ENCODE measurements at places on chromosomes 2 and 18.

DNA sequence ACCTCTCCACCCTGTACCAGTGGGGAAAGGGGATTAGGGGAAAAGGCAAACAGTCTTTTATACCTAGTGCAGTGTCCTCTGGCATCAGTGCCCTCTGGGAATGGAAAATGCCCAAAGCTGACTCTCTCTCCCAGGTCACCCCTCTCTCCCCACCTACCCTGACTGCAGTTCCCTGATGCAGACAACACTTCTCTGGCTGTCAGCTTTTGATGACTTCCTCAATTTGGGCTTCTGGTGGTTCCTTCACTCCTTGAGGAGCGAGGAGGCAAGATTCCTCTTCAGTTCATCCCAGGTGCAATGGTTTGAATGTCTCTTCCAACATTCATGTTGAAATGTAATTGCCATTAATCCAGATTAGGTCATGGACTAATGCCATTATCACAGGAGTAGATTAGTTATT lies 19.7 kb upstream of the PPM1B start:
- no peak for DNase-seq

- DNase-seq = no peak
Measured at GRCh38 chr18:7678389-7678788, 111.3 kb downstream of the PTPRM start.

DNA sequence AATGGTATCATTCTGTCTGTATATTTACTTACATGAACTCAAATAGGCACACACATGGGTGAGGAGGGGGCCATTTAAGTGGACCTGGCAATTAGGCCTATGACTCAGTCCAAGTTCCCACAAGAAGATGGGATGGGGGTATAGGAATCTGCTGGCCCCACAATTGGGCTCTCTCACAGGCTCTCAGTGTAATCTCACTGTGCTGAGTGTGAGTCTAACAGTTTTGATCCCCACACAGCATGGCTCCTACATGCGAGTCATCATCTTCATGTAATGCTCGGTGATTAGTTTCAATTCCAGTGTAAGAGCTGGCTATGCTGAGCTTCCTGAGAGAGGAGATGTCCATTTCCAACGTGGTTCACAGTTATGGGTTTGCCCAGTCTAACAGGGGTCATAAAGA lies 114.0 kb downstream of the GATA6 start:
- no peak for DNase-seq

- no peak for DNase-seq
Measured at GRCh38 chr18:10264260-10264659, 190.2 kb upstream of the APCDD1 start.

DNA sequence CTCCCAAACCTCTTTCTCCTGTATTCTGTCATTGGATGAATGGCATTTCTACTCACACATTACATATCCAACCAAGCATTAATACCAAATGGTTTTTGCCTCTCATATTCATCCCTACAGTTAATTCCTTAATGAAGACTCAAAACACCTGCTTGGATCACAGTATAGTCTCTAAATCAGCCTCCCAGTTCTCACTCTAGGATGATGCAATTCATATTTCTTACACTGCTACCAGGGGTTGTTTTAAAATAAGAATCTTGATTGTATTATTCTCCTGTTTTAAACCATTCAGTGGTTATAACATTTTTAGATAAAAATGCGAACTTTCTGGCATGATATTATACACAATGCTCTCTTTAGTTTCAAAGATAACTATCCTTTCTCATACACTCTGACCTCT lies 281.4 kb upstream of the ZEB2 start:
- DNase-seq = no peak

- DNase-seq = no peak
Measured at GRCh38 chr2:239469106-239469960, 68.5 kb upstream of the HDAC4 start.

GRCh38 chr2:11988691-11989353 lies 242.4 kb downstream of the LPIN1 start:
- DNase-seq = no peak

DNA sequence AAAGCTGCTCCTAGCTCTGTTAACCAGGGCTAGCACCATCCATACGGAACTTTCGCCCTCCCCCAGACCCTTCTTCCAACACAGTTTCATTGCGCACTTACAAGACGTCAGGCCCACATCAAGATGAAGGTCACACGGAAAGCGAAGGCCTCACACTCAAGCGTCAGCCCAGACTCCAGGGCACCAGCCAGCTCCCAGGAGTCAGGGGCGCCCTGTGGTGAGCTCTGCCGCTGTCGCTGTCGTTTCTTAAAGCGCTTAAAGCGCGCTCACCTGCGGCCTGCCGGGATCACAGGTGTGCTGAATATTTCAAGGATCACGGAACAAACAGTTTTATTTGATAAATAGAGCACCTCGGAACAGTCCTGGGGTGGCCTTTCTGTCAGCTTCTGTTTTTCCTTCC lies 163.1 kb downstream of the CDH20 start:
- no peak for DNase-seq

GRCh38 chr2:82120115-82120514 lies 1815.6 kb upstream of the LRRTM1 start:
- DNase-seq = no peak

DNA sequence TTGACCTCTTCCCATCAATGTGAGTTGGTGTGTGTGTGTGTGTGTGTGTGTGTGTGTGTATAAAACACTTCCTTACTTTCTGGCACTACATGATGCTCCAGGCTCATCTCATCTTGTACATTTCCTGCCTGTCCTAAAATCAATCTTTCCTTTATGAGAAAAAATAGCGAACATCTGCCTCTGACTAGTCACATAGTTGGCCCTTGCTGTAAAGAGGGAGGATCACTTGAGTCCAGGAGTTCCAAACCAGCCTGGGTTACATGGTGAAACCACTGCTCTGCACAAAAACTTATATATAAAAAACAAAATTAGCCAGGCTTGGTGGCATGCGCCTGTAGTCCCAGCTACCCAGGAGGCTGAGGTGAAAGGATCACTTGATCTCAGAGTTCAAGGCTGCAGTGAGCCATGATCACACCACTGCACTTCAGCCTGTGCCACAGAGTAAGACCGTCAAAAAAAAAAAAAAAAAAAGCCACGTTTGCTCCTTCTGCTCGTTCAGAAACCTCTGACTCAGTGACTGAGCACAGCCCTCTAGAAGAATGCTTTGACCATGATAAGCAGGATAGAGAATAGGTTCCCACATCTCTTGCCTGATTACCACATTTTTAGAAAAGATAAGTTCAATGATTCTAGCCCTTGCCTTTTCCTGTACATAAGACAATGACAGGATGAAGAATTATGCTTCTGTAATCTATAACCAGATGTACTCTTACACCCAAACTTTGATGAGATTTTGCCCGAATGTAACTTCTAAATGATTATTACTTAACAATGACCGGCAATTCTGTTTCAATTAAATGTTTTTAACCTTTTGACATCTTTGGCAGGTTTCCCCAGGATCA lies 45.2 kb upstream of the ST3GAL5 start:
- peak; percentile 94 for DNase-seq

- DNase-seq = no peak
Measured at GRCh38 chr2:11214770-11215169, 59.5 kb downstream of the SLC66A3 start.

GRCh38 chr2:3522961-3523421 lies 3.7 kb upstream of the ADI1 start:
- no peak for DNase-seq

- DNase-seq = no peak
Measured at GRCh38 chr2:206353685-206354084, 79.2 kb downstream of the ZDBF2 start.

GRCh38 chr18:72652990-72653593 lies 109.0 kb upstream of the CBLN2 start:
- peak; percentile 69 for DNase-seq

DNA sequence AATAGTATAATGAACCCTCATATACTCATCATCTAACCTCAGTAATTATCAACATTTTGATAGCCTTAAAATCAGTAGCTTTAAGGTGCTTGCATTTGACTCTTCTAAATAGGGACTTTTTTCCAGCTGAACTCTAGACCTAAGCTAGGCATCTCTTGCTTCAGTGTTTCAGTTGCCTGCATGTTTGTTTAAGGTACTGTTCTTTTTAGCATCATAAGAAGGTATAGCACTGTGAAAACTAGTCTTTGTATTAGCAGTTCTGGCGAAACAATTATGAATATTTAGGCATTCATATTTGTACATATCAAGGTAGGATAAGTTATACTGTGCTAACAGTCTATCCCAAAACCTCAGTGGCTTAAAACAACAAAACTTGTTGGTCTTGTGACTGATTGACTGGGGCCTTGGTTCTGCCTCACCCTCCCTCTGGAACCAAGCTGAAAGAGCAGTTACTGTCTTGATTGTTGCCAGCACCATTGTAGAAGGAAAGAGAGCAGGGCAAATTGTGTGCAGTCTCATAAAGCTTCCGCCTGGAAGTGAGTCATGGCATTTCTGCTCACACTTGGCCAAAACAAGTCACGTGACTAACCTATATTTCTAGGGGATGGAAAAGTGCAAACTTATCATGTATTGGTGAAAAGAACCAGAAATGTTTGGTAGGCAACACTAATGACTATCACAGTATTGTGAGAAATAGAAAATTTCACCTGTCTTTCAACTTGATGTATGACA lies 24.3 kb downstream of the GALNT1 start:
- no peak for DNase-seq

GRCh38 chr2:25274868-25275574 lies 66.7 kb downstream of the DNMT3A start:
- no peak for DNase-seq

DNA sequence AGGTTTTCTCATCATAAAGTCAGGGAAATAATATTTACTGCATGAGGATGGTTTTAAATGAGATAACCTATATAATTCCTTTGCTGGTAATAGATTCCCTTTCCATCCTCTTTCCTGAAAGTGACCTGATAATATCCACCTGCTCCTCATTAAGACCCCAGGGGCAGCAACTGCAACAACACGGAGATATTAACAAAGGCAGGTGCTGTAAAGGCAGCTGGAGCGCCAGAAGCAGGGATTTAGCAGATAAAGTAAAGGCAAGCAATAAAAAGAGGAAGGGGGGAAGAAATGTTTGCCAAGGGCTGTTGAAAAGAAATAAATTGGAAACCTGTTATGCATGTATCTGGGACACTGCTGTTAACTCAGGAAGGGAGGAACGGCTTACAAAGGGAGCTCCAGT lies 472.6 kb upstream of the KLHL29 start:
- no peak for DNase-seq

- DNase-seq = no peak
Measured at GRCh38 chr2:26727641-26728561, 35.4 kb downstream of the KCNK3 start.

DNA sequence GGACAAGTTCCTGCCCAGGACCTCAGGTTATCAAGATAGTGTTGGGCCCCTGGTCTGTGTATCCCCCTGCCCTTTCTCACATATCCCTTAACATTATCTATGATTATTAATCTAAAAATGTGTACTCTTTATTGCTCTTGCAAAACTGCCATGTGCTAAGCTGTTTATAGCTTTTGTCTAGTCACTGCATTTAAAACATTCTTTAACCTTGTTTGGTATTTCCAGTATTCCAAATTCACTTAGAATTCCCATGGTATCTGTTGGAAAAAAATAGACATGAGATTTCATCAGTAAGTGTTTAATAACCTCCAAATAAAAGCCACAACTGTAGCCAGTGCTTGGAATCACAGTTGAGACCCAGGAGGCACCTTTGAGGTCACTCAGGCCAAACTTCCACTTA lies 16.2 kb upstream of the GLS start:
- no peak for DNase-seq

GRCh38 chr2:197201874-197202273 lies 108.7 kb downstream of the ANKRD44 start:
- no peak for DNase-seq

- no peak for DNase-seq
Measured at GRCh38 chr2:218882866-218883366, 2.3 kb downstream of the WNT10A start.

DNA sequence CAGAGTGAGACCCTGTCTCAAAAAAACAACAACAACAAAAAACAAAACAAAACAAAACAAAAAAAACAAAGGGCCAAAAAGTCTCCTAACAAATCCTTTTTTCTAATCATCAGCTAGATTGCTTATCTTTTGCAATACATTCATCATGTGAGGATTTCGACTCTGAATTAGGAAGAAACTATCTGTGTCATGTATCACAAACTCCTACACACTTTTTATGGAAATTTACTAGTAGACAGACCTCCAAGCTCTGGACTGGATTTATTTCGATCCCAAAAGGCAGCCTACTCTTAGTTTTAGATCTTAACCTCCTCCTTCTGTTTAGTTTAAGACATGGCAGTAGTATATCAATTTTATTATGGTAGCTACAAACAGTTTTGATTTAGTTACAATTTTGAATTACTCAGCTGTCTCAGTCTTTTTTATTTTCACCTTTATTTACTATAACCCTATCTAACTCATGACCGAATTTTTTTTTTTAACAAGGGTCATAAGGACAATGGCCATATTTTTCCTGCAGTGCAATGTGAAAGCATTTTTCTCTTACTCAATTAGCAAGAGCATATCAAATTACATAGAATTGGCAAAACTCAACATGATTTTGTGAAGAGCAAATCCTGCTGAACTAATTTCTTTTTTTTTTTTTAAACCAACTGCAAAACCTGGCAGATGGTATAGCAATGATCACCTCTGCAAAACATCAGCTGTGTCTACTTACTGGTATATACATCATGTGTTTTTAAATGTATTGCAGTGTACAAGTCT lies 10.7 kb upstream of the CCDC88A start:
- DNase-seq = peak; percentile 23

GRCh38 chr2:86336675-86337243 lies 667 bp downstream of the REEP1 start:
- no peak for DNase-seq

DNA sequence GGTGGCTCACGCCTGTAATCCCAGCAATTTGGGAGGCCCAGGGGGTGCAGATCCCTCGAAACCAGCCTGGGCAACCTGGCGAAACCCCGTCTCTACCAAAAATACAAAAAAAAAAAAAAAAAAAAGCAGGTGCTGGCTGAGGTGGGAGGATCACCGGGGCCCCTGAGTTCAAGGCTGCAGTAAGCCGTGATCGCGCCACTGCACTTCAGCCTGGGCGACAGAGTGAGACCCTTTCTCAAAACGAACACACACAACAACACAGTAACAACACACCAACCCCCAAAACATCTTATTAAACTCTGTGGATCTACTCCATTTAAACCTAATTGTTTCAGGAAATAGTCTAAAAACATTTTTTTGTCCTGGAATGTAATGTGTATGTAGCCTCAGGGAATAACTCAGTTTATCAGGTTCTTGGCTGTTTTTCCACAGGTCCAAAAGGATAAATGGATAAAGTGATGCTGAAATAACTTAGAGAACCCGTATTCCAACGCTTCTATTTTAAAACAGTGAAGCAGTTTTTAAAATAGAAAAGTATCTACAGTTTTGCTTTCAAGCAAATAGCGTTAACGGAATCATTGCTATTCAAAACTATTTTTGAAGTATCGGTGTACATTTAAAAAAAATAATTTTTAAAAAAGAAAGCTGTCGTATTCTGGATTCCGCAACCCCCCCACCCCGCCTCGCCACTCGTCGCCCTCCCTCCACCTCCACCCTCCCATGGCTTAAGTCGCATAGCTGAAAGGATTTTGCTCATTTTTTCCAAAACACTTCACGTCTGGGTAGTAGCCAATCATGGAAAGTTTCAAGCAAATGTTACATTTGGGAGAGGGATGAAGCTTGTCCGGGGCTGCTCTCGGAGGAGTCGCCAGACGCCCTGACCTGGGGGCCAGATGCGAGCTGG lies 895 bp upstream of the GLS start:
- no peak for DNase-seq

GRCh38 chr18:51658436-51658835 lies 461.0 kb upstream of the MEX3C start:
- DNase-seq = no peak
